ENCODE measurements at places on chromosomes 16 and 17.

DNA sequence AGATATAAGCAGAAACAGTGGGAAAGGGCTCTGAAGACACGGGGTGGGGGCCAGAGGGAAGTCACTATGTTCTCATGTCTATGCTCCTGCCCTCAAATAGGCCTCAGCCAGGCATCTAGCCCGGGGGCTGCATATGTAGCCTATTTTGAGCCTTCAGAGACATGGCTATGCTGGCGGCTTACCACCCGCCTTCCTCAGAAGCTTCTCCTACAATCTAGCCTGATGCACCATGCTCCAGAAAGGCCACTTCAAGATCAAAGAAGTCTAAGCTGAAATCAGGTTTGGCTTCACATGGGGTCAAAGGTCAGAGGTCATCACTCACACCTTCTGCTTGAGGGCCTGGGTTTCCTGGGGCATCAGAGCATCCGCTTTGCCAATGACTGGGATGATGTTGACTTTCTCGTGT, 1.6 kb downstream of the SEPTIN1 start:
- no peak for DNase-seq

DNA sequence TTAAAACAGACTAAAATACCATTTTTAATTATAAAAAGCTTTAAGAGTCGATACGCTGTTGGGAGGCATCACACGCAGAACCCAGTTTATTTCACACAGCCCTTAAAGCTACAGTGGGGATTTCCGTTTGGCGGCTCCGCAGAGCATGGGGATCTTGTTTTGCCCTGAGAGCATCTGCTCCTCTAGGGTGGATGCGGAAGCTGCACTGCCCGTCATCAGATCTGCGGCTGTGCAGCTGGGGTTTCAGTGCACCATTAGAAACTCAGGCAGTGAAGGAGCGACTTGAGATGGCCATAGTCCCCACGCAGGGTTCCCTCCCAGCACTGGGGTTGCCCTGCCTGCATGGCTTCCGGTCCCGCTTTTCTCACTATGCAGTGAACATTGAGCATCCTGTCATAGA, 62.2 kb upstream of the CHMP6 start:
- DNase-seq: no peak

DNA sequence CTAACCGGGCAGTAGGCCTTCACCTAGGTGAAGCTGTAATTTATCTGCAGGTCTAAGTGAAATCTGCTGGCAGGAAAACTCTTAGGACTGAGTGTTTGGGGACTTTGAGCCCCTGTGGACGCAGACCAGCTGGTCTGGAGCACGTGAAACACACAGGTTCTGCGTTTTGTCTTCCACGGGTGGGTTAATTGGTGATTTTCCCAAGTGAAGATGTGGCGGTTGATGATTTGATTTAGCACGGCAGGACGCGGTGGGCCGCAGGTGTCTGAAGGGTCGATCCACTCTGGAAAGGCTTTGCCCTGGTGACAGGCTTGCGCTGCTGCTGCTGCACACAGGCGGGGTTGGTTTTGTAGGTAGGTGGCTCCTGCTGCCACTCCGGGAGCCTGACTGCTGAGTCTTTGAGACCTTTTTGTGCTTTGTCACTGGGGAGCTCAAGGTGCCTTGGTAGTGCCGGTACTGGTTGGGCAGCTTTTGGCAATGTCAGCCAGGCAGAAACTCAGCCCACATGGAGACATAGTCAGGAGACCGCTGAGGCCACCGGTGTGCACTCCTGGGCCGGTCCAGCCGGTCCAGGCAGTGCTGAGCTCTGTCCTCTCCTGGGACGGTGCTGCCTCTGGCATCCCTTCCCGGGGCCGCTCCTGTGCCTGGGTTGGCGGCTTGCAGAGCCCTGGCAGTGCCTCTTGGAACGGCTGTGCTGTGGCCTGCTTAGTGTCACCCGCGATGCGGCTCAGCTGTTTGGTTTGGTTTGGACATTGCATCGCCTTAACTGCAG, 2.3 kb downstream of the BAIAP2 start:
- DNase-seq: no peak

DNA sequence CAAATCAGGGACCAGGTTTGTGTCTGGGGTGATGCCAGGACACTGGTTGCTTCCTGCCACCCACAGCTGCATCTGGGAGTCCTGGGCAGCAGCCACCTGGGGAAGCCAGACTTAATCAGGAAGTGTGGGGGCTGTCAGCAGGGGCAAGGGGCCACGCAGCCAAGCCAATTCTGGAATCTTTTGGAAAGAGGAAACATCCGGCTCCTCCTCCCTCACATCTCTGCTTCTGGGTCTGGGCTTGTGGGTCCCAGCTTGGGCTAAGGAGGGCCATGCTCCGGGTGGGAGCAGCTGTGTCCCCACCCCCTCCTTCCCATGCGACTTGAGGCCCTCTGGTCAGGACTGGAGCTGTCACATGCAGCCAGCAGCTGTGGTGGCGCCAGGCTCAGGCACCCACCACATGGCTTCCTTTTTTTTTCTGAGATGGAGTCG, 37.0 kb upstream of the CCDC182 start:
- no peak for DNase-seq

- DNase-seq: no peak
Measured at GRCh38 chr17:69913216-69913615, 161.8 kb upstream of the KCNJ16 start.

DNA sequence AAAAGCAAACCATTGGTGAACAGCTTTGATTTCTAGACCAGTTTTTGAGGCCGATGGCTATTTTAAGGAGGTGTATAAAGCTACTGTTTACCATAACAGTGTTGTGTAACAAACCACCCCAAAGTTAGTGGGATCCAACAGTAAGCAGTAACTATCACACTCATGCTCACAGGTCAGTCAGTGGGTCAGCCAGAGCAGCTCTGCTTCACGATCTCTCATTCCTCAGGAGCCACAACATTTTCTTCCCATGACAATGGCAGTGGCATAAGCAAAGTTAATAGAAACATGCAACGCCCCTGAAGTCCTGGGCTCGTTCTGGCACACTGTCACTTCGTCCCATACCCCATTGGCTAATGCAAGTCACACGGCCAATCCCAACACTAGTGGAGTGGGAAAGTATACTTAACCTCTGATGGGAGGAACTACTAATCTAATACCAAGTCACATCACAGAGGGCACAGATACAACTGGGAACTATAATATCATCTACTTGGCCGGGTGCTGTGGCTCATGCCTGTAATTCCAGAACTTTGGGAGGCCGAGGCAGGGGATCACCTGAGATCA, 28.0 kb upstream of the B4GALNT2 start:
- DNase-seq: no peak

DNA sequence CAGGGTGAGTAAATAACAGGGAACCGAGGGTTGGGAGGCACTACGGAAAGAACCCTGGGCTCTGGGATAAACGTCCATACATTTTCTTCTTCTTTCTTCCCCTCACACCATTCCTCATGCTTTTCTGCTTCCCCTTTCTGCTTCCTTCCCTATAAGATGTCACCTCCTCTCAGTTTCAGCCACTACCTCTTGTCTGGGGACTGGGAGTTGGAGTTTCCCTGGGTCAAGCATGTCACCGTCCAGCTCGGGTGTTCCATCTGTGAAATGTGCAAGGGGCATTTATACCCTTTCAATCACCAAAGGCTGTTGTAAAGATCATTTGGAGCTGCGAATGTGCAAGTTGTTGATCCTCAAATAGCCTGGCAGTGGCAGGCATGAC, 17.5 kb upstream of the CCL22 start:
- no peak for DNase-seq

DNA sequence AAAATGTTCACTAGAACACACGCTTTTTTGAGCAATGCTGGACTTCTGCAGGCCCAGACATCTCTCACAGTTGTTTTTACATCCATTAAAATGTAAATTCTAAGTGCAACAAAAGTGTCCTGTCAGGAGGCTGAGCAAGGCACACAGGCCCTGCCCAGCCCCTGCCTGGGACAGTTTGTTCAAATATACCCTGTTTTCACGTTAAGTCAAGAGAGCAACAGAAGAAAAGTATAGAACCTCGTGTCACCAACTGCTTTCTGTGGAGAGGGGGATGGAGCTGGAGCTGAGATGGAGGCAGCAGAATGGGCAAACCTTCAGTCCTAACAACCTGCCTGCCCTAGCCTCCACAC, 4.3 kb upstream of the HOXB2 start:
- DNase-seq: no peak

DNA sequence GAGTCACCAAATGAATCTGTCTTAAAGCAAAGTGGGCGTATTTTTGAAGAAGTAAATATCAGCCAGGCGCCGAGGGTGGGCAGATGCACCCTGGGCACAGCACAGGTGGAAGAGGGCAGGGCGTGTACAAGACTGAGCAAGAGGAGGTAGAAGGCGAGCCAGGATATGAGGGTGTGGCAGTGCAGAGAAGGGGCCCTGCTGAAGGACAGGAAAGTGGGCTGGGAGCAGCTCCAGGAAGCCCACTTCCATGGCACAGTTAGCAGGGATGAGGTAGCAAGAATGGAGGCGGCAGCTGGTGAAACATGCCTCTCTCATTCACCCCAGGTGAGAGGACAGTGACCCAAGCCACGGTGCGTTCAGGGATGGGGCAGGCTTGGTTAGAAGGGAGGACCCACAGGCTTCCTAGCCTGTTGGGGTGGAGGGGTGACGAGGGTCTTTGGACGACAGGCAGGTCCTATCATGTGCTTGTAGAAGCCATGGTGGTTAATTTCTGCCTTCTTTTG, 149.3 kb downstream of the CLEC16A start:
- no peak for DNase-seq

GRCh38 chr17:48589831-48590606, at the start of gene HOXB3:
TSS of gene HOXB3 (minus strand) at chr17:48590241. CDS start at chr17:48552474, 37,767 bp downstream.
- no peak for DNase-seq

- no peak for DNase-seq
Measured at GRCh38 chr16:1949507-1949906, 5.0 kb downstream of the RPL3L start.

GRCh38 chr17:55735731-55736405, 13.2 kb upstream of the TMEM100 start:
- no peak for DNase-seq

- no peak for DNase-seq
Measured at GRCh38 chr17:66087073-66087472, 104.9 kb downstream of the CEP112 start.

- no peak for DNase-seq
Measured at GRCh38 chr17:71337938-71338337, 782.9 kb upstream of the SOX9 start.

DNA sequence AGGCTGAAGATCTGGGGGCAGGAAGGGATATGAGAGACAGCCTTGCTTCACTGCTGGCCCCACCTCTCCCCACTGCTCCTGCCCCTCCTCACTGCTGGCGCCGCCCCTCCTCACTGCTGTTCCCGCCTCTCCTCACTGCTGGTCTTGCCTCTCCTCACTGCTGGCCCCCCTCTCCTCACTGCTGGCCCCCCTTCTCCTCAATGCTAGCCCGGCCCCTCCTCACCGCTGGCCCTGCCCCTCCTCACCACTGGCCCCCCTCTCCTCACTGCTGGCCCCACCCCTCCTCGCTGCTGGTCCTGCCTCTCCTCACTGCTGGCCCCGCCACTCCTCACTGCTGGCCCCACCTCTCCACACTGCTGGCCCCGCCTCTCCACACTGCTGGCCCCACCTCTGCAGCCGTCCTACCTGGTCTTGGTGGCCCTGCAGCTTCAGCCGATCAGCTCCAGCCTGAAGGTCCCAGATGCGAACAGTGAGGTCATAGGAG, 9.5 kb upstream of the PAM16 start:
- DNase-seq: no peak

DNA sequence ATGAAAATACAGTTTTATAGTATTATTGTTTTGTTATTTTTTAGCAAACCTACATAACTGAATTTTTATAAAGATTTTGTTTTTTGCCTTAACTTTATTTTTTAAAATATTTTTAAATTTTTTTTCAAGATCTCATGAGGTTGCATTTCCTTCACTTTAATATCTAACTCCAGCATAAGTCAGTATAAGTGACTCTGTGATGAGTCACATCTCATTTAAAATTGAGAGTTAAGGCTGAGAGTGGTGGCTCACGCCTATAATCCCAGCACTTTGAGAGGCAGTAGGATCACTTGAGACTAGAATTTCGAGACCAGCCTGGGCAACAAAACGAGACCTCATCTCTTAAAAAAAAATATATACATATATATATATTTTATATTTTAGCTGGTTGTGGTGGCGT, 44.0 kb downstream of the NLK start:
- DNase-seq: no peak

DNA sequence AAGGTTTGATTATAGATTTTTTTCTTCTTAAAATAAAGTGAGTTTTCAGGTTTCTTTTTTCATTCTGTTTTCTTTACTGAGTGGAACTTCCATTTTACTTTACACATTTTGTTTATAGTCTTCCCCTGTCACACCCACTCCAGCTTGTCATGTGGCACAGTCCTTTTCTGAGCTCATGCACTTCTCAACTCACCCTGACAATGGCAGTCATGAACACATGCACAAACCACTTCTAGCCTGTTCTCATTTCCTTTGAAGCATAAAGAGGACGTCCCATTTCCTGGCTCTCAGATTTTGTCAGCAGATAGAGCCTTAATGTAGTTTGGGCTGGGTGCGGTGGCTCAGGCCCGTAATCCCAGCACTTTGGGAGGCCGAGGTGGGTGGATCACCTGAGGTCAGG, 168.0 kb downstream of the AHSP start:
- no peak for DNase-seq

DNA sequence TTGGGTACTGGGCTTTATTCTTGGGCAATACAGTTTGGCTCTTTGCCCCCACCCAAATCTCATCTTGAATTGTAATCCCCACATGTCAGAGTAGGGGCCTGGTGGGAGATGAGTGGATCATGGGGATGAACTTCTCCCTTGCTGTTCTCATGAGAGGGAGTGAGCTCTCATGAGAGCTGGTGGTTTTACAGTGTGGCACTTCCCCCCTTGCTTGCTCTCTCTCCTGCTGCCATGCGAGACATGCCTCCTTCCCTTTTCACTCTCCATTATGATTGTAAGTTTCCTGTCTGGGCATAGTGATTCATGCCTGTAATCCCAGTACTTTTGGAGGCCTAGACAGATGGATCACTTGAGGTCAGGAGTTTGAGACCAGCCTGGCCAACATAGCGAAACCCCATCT, 18.1 kb upstream of the CNEP1R1 start:
- DNase-seq: no peak

- DNase-seq: no peak
Measured at GRCh38 chr17:76570877-76571471, 14.7 kb downstream of the ST6GALNAC2 start.

DNA sequence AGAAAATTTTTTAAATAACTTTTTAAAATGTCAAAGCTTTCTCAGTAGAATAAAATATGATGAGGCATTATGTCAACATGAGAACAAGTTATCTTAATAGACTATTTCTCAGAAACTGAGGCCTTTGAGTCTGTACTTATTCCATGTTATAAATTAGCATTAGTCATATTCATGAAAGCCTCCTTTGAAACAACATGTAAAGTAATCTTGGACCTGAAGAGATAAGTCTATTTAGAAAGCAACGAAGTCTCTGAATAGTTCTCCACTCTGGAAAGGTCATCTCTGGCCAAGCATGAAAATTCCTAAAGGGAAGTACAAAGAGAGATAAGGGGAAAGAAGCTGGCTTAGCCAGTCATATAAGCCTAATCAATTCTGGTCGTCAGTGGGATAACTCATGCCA, 150.8 kb downstream of the CYB561 start:
- no peak for DNase-seq

DNA sequence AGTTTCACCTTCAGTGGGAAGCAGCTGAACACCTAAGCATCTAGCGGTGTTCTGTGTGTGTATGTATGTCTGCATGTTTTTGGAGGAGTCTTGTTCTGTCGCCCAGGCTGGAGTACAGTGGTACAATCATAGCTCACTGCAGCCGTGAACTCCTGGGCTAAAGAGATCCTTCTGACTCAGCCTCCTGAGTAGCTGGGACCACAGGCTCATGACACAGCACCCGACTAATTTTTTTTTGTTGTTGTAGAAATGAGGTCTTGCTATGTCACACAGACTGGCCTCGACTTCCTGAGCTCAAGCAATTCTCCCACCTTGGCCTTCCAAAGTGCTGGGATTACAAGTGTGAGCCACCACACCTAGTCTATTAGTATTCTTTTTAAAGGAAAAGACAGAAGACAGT, 30.2 kb upstream of the FAAP100 start:
- DNase-seq: no peak

Data from stimulated activated CD8-positive, alpha-beta memory T cell treated with anti-CD3 and anti-CD28 coated beads, Interleukin-15, amount 100 ng/mL, for 1 hour (primary cell).